Inflammatory macrophage (primary cell): ENCODE measurements at places on chromosomes 3 and 15.

DNA sequence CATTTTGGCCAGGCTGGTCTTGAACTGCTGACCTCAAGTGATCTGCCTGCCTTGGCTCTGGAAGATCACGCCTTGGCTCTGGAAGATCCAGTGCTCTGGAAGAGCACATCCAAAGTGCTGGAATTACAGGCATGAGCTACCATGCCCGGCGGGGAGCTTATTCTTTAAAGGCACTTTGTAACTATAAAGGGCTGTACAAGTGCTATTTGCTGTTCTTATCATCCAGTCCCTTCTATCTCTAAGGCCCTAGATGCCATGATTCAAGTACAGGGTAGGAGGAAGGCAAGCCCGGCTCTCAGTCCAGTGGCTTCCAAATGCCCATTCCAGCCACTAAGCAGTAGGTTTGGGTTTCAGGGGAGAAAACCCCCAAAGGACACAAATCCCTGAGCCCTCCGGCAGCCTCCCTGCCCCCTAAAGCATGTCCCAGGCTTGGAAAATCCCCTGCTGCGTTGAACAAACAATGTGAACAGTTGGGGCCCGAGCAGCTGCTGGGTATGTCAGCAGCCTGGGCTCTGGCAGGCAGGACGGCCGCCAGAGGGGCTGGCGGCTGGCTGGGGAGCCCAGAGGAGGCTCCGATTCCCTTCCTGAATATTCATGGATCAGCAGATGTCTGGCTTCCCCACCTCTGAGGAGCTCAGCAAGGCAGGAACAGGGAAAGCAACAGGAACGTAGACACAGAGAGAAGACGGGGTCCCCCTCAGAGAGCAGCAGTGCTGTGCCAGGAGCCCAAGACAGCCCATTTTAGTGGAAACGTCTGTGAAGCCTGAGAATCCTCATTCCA is 7.7 kb downstream of the IGDCC4 start:
- DNase-seq: no peak

DNA sequence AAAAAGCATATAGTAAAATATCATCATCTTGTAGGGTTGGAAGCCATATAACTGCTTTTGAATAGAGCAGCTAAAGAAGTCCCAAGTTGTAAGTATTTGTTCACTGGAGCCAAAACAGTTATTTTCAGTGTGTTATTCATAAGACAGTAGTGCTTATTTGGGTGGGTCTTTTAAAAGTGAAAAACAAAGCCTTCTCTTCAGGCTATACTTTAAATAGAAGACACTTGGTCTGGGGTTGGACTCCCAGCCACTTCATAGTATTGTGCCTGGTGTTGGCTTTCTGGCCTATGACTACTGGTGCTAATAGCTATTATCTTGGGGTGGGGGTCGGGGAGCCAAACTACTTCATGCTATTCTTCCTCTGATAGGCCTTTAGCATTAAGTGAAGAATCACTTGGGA is 135.2 kb downstream of the SLC25A26 start:
- no peak for DNase-seq

GRCh38 chr3:56595975-56596840 is 39.2 kb downstream of the CCDC66 start:
- no peak for DNase-seq

GRCh38 chr15:50302581-50302980 is 37.1 kb upstream of the HDC start:
- no peak for DNase-seq

DNA sequence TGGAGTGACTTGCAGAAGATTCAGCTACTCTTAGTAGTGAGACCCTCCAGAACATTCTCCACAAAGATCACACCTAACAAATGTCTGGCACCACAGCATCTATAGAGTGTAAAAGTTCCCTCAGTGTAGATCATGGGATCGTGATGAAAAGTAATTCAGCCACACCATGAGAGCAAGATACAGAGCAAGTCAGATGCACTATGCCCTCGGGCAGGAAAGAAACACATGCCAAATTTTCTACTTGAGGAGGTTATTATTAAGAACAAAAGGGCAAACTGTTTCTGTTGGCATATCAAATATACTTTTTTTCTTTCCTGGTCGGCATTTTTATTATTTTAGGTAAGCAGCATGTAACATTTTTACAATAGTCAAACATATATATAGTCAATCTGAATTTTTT is 44.8 kb upstream of the SNTN start:
- DNase-seq: no peak

GRCh38 chr15:58582160-58582559 is 150.4 kb downstream of the LIPC start:
- DNase-seq: peak; percentile 55

GRCh38 chr3:35335703-35336102 is 303.6 kb upstream of the ARPP21 start:
- no peak for DNase-seq

- no peak for DNase-seq
Measured at GRCh38 chr15:35118960-35119359, 33.9 kb upstream of the NANOGP8 start.

- DNase-seq: no peak
Measured at GRCh38 chr3:181329024-181329423, 339.5 kb upstream of the DNAJC19 start.

- no peak for DNase-seq
Measured at GRCh38 chr3:124773351-124774326, 43.4 kb downstream of the UMPS start.

GRCh38 chr3:189270248-189270832 is 98.6 kb downstream of the TPRG1 start:
- DNase-seq: no peak

- DNase-seq: no peak
Measured at GRCh38 chr15:77042955-77043920, 27.7 kb downstream of the TSPAN3 start.

GRCh38 chr15:44726568-44727484 is 9.5 kb upstream of the TRIM69 start:
- DNase-seq: peak; percentile 92
